ENCODE measurements at places on chromosomes 13 and 19.

DNA sequence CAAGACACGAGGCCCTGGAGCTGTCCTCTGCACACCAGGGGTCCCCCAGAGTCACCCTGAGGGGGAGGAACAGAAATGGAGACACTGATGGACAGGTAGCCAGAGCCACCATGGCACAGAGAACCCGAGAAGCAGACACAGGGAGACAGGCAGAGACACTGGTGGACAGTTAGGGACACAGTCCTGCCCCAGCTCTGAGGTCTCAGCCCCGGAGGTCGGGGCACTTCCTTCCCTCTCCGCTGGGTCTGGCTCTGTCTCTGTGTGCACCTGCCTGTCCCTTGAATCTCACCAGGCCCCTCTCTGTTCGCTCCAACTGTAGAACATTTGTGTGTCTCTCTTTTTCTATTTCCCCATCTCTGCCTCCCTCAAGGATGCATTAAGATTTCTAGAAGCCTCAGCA lies 4.6 kb downstream of the KLK14 start:
- DNase-seq: no peak

GRCh38 chr13:34162544-34162933 lies 344.6 kb downstream of the RFC3 start:
- DNase-seq: no peak

DNA sequence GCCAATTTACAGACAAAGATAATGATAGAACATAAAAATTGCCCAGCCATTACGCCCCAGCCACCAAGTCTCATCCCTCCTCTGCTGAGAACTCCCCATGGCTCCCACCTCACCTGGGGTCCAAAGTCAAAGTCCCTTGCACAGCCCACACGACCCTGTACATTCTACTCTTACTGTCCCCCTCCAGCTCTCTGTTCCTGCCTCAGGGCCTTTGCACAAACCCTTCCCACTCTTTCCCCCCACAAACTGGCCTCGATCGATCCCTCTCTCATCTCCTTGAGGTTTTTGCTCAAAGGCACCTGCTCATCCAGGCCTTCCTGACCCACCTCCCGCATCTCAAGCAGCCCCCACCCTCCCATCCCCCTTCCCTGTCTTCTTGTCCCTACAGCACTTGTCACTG lies 1.3 kb downstream of the DOCK6 start:
- DNase-seq: no peak

- DNase-seq: no peak
Observed at GRCh38 chr13:112450904-112451240, 74.7 kb downstream of the SPACA7 start.

GRCh38 chr19:37472165-37472564 lies 3.0 kb downstream of the ZNF570 start:
- no peak for DNase-seq

DNA sequence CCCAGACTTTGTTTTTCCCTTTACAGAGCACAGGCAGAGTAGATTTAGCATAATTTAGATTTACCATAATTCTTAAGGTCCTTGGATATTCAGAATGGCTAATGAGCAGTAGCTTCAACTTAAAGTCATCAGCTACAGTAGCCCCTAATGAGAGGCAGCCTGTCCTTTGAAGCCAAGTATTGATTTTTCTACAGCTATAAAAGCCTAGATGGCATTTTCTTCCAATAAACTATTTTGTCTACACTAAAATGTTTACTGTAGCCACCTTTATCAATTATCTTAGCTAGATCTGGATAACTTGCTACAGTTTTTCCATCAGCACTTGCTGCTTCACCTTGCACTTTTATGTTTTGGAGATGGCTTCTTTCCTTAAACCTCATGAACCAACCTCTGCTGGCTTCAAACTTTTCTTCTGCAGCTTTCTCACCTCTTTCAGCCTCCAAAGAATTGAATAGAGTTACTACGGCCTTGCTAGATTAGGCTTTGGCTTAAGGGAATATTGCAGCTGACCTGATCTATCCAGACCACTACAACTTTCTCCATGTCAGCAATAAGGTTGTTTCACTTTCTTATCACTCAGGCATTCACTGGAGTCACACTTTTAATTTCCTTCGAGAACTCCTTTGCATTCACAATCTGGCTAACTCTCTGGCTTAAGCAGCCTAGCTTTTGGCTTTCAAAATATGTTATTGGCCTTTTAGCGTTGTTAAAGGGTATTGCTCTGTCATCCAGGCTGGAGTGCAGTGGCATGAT lies 26.6 kb downstream of the BRD4 start:
- no peak for DNase-seq

- no peak for DNase-seq
Observed at GRCh38 chr19:11555246-11555645, 3.8 kb downstream of the ELOF1 start.

DNA sequence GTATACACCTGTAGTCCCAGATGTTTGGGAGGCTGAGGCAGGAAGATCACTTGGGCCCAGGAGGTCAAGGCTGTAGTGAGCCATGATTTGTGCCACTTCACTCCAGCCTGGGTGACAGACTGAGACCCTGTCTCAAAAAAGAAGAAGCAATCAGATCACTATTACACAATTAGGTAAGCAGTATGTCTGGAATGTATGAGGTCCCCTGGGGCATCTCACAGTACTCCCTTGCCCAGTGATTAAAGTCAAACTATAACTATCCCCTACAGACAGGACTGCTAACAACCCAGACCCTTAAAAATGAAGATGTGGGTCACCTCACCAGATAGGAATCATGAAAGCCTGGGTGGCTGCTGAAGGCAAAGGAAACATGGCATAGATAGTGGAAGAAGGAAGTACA lies 9.4 kb upstream of the PAN3 start:
- DNase-seq: no peak

GRCh38 chr13:75870397-75870903 lies 234.3 kb downstream of the LMO7 start:
- DNase-seq: no peak

DNA sequence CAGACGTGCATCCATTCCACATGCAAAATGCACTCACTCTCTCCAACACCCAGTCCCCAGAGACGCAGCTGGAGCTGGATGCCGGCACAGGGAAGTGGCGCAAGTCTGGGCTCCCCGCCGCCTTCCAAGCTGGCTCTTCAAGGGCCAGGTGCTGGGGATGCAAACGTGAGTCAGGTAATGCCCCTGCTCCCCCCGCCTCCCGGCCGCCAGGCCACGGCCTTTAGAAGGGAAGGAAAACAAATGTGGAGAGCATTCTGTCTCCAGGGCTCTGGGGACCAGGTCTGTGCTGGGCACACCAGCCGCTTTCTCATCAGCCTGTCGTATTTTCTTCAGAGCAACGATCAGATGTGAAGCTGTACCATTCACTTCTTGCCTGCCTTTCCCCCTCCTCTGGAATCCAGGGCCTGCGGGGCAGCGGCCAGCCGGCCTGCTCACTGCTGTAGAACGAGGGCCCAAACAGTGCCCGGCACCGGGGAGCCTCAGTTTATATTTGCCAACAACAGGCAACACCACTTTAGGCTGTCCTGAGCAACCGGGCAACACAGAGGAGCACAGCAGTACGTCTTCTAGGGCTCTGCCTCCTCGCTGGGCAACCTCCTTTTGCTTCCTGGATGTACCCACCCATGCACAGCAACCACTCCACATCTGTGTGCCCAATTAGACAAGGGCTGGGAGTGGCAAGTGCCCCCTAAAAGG lies 3.8 kb downstream of the RAB20 start:
- no peak for DNase-seq

- no peak for DNase-seq
Observed at GRCh38 chr19:50794074-50794875, 4.1 kb downstream of the ACP4 start.

DNA sequence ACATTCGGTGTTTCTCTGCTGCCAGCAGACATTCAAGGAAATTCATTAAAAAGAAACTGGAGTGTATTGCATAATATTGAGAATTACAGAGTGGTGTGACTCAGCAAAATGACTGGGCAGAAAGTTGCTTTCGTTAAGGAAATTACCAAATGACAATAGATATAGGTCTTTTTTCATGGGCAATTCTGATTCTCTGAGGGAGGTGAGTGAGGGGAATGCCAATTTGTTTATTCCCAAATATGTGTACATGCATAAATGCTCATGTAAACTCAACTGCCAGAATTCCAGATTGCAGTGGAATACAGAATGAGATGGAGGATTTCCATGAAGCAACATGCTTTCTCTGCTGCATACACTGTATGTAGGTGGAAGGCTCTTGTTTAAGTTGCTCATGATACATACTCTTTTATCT lies 1730.1 kb downstream of the SLITRK5 start:
- DNase-seq: no peak

- no peak for DNase-seq
Observed at GRCh38 chr19:13868663-13869062, 8.3 kb upstream of the NANOS3 start.

DNA sequence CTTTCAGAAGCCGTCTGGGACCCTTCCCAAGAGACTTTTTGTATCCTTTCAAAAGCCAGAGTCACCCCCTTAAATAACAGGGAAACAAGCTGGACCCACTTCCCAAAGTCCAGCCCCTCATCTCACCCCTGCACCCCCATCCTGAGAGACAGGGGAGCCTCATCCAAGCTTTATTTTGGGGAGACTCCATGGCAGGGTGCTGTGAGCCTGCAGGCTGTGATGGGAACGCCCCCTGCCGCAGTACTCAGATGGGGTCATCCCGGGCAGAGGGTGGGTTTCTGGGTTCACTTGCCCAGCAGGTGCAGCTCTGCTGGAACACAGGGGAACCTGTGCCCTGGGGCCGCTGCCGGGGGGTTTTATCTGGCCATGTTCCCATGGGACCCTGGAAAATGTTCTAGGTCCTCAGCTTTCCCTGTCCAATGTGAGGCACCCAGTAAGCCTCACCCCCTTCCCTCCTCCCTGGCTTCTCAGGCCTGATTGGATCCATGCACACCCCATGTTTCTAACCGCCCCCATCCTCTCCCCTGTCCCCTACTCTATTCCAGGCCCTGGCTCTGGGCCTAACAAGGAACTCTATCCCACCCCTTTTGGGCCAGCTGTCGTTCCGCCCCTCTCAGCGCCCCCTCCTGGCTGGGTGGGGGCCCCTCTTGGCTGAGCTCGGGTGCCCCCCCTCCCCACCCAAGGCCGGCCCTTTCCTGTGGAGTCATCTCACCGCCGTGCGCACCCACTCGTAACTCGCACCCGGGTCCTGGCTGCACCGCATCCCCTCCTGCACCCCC lies 1.0 kb downstream of the HIF3A start:
- DNase-seq: no peak

- no peak for DNase-seq
Observed at GRCh38 chr19:29658221-29658991, 6.9 kb upstream of the PLEKHF1 start.

DNA sequence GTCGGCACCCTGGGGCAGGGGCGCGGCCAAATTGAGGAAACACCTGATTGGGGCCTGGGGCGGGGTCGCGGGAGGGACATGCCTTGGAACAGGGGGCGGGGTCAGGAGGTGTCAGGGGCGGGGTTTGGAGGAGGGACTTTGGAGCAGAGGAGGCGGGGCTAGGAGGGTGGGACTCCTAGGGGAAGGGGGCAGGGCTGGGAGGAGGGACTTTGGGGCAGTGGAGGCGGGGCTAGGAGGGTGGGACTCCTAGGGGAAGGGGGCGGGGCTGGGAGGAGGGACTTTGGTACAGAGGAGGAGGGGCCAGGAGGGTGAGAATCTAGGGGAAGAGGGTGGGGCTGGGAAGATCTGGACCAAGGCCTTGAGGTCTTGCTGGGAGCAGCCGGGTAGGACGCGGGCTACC lies 21.9 kb downstream of the GRIN2D start:
- DNase-seq: peak; percentile 66

GRCh38 chr13:104106705-104107393 lies 1040.6 kb upstream of the SLC10A2 start:
- DNase-seq: no peak
